ENCODE measurements at places on chromosomes 13 and 19.

DNA sequence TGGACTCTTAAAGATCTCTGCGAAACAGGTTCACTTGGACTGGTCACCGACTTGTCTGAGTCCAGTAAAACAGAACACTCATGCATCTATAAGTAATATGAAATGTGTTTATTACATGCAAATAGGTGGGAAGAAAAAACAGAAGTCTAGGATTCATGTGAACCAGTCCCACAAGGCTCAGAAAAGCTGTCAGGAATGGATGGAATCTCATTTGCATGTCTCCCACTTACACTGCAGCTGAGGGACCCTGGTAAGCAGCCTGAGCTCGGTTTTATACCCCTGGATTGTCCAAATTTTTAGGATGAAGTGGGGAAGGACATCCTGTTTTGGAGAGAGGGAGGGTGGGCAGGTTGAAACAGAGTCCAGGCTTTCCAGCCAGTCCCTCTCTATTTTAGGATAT is 1545.1 kb upstream of the PCDH20 start:
- DNase-seq, result no peak

DNA sequence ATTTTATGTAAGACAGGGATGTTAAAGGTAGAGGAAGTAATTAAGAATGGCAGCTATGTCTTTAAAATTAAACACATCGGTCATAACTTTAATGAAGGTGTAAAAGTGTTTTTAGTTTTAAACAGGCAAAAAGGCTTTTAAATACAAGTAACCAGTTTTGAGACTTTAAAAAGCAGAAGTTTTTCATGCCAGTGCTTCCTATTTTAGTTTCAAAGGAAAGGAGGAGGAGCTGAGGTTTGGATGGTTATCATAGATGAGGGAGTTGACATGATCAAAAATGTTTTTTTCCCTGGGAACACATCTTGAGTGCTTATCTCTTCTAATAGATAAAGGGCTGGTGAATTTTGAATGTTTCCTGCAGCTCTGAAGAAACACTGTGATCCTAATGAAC is 42.9 kb downstream of the LRCH1 start:
- DNase-seq, result no peak

- DNase-seq, result no peak
These were observed 8.7 kb downstream of the ADAMTSL5 start for GRCh38 chr19:1503925-1504773.

GRCh38 chr13:40061466-40062450 is 406.3 kb downstream of the COG6 start:
- no peak for DNase-seq

GRCh38 chr13:27855381-27855780 is 63.1 kb downstream of the GSX1 start:
- DNase-seq, result no peak

DNA sequence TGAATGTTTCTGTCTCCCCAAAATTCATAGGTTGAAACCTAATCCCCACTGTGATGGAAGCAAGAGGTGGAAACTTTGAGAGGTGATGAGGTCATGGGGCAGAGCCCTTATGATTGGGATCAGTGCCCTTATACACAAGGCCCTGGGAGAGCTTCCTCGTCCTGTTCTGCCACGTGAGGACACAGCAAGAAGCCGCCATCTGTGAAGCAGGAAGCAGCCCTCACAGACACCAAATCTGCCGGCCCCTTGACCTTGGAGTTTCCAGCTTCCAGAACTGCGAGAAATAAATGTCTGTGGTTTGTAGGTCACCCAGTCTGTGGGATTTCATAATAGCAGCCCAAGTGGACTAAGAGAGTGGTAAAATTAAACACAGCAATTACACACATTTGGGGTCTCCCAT is 737.4 kb downstream of the UQCRFS1 start:
- no peak for DNase-seq

- DNase-seq, result peak; percentile 18
These were observed 413.9 kb downstream of the COG6 start for GRCh38 chr13:40069173-40070044.

DNA sequence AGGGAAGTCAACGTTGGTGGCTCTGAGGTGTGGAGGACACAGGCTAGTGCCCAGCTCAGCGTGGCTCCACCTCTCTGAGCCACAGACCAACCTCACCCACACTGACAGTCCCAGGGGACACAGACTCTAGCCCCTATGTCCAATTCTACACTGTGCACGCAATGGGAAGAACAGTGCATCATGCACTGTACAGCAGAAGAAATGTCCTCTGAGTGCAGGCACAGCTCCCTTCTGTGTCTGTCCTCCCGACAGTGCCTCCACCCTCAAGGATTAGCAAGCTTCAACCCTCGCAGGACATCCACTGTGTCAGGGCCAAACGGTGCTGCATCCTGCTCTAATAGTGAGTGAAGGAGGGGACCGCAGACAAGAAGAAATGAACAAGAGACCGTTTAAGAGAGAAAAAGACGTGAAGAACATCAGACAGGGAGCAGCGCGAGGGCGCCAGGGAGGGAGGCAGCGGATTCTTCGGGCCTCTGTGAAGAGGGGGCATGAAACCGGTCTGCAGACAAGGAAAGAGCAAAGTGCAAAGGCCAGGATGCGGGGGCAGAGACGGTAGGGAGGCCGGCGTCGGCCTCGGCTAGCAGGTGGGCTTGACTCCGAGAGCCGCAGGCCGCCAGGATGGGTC is 681 bp downstream of the ZNF837 start:
- no peak for DNase-seq

GRCh38 chr19:39177736-39178135 is 19.0 kb upstream of the NCCRP1 start:
- no peak for DNase-seq

DNA sequence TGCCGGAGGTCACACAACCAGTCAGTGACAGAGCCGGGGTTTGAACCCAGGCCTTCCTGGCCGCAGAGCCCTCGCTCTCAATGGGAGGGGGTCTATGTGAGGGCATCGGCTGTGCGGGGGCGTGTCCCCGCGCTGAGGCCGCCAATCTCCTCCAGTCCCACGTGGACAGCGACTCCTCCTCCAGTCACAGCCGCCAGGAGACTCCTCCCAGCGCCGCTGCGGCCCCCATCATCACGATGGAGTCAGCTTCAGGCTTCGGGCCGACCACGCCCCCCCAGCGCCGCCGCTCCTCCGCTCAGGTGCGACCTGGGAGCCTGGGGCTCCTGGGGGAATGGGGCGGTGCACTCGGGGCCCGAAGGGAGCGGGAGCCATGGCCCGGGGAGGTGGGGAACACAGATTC is 6.0 kb downstream of the SPRED3 start:
- DNase-seq, result peak; percentile 61

DNA sequence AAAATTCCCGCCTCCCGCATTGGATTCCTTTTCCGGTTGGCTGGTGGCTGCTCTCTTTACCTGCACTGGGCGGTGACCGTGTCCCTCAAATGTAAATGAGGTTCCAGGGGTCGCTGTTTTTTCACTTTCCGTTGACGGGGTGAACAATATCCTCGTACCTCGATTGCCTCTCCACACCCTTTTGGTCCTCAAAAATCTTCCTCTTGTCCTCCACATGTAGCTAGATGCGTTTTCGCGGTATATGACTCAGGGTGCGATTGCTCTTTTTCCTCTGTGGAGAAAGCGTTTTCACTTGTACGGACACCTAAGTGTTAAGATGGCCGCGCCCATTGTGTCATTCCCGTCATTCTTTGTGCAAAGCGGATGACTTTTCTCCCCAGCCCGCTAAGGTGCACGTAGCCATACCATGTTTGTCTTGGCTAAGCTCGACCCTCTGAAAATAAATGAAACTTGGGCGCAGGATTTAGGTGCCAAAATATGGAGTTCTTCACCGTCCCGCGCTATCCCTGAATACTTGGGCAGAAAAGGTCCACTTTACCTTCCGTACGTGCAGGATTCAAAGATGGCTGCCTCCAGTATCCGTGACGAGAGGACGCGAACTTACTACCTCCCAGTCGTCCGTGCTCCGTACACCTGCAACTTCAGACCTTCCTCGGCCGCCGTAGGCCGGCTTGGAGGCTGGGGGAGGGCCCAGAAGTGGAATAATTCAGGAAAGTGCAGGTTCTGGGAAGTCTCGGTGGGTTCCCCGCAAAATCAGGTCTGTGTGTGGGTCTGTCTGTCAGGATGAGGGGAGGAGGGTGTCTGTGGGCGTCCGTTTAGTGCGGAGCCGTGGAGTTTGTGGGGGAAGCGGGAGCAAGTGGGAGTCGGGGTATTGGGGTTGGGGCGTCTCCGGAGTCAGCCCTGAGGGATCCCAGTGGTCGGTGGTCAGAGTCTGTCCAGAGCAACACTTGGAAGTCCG is at the start of gene ZNF613:
Gene ZNF613 (plus strand): TSS at position 689 of the 958 bp plus-strand sequence. CDS start 8,749 bp downstream, outside the sequence.
- peak; percentile 75 for DNase-seq

GRCh38 chr13:23159205-23159759 is 21.5 kb upstream of the SGCG start:
- peak; percentile 18 for DNase-seq

DNA sequence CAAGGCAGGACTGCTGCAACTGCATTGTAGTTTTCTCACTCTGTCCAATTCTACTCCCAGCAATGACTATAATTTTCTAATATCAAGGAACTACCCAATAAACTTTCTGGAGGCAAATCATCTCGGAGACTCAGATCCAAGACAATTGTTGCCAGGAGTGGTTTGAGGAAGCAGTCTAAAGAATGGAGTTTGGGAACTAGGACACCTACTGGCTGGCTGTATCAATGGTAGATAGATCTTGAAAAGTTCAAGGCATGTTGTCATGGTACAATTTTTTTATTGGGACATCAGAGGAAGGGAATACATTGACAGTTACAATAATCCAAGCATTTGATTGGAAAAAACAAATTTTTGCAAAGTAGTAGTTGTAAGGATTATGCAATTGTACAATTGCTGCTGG is 648.3 kb upstream of the SLITRK6 start:
- no peak for DNase-seq

Data from GM12892 (cell line).